GM23248 (cell line): ENCODE measurements at places on chromosomes 1 and 21. TPM values are rescaled to one million over a fixed set of nuclear protein-coding genes. Genes with fewer than 3 reads are reported as not detected.

DNA sequence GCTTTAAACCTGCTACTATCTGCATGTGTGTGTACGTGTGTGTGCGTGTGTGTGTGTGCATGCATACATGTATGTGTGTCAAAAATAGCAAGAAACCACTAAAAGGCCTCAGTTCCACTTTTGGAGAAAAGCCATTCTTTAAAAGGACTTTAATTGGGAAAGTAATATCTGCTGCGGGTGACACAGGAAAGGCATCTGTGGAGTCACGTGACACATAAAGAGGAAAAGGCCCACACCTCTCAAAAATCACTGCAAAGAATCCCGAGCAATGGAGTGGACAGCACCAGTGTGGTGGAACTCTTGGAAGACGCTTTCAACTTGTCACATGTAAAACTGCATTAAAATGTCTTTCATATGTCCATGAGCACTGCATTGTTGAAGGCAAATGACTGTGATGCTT is 63.6 kb downstream of the DSCAM start:
- DNase-seq, result no peak

- no peak for DNase-seq
These were observed 32.0 kb downstream of the INPP5B start for GRCh38 chr1:37914719-37915475.

GRCh38 chr1:161350671-161351070 is 17.0 kb downstream of the CFAP126 start:
- DNase-seq, result no peak

RNU1-1 gene
- polyA plus RNA-seq, result not detected in 2 replicates

NBPF20 gene
- 0.68 and 1.5 TPM in 2 replicates for polyA plus RNA-seq

TNN gene
- not detected in 2 replicates for polyA plus RNA-seq
